ENCODE measurements at places on chromosomes 16 and 17. TPM values are rescaled to one million over a fixed set of nuclear protein-coding genes. Genes with fewer than 3 reads are reported as not detected.
A peak's percentile ranks its signal among the peaks of the same experiment; 100 is the strongest.

Gene DHRS7C
- not detected for total RNA-seq

GRCh38 chr17:80108036-80108971 is 6.9 kb downstream of the GAA start:
- DNase-seq: peak; percentile 72

GRCh38 chr17:43790311-43790940 is 10.2 kb downstream of the CFAP97D1 start:
- DNase-seq: no peak

Gene STH
- not detected for total RNA-seq

GRCh38 chr16:85428899-85429775 is 184.0 kb upstream of the GSE1 start:
- DNase-seq: no peak

GRCh38 chr17:43437756-43438155 is 39.0 kb downstream of the ARL4D start:
- DNase-seq: peak; percentile 32

- no peak for DNase-seq
Measured at GRCh38 chr17:39447561-39447960, 3.5 kb downstream of the MED1 start.

DNA sequence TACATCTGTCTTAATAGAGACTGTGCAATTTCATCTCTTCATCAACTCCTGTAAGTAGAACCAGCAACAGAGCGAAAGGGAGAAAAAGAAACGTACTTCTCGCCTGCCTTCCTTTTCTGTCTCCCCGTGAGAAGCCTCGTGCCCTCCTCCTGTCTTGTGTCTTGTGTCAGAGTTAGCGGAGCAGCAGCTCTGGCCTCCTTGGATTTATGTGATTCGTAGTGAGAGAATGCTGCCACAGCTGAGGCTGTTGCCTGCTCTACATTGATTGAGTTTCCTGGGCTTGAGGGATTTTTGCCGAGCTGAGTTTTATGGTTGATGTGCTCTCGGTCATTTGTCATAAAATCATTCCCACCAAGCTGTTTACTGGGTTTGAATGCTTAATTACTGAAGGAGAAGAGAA is 579.1 kb upstream of the RBFOX1 start:
- no peak for DNase-seq

Gene C1QL1
- not detected for total RNA-seq

GRCh38 chr16:56450275-56450985 is 702 bp downstream of the NUDT21 start:
- peak; percentile 11 for DNase-seq

- DNase-seq: no peak
Measured at GRCh38 chr16:82701442-82701955, 74.7 kb downstream of the CDH13 start.

- peak; percentile 66 for DNase-seq
Measured at GRCh38 chr17:60390925-60391470, 935 bp downstream of the USP32 start.

GRCh38 chr16:57882792-57883191 is 80.5 kb upstream of the KIFC3 start:
- peak; percentile 94 for DNase-seq

GRCh38 chr17:57552114-57552624 is 192.9 kb downstream of the CCDC182 start:
- no peak for DNase-seq

- DNase-seq: peak; percentile 94
Measured at GRCh38 chr16:83968306-83968851, 335 bp downstream of the NECAB2 start.

Gene SNX20
- total RNA-seq: not detected

Gene SLC13A2
- total RNA-seq: not detected

DNA sequence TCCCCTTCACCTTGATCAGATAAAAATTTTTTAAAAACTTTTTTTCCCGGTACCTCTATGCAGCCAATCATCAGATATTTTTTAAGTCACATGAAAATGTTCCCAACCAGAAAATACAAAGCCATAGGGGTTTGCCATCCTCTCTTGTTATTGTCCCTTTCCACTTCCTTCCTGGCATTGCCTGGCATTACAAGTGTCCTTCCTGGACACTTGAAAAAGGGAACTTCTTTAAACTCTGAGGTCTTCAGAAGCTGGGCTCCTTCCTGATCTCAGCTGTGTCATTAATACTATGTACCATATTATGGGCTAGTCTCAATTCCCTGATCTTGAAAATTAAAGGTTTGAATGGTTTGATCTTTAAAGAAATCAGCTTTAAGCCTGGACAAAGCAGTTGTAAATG is 64.9 kb downstream of the TEX14 start:
- no peak for DNase-seq

GRCh38 chr17:66275651-66276050 is 26.8 kb upstream of the PRKCA start:
- peak; percentile 94 for DNase-seq

- DNase-seq: no peak
Measured at GRCh38 chr17:72204742-72205141, 83.9 kb downstream of the SOX9 start.

Gene GRAP
- under 0.01 TPM for total RNA-seq

DNA sequence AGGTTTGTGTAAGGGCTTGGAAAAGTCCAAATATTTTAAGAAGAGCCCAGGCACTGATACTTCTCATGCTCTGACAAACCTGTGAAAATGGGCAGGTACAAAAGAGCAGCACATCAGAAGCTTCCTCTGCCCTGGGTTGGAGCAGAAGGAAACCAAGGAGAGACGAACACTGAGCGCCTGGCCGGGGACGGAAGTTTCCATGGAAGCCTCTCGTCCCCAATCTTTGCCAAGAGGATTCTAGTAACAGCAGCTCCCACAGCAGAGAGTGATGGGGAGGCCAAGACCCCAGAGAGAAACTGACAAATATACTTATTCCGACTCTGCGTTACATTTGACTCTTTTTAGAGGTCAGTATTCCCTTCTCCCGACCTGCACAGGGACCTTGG is 268.5 kb downstream of the C16orf95 start:
- DNase-seq: peak; percentile 23

DNA sequence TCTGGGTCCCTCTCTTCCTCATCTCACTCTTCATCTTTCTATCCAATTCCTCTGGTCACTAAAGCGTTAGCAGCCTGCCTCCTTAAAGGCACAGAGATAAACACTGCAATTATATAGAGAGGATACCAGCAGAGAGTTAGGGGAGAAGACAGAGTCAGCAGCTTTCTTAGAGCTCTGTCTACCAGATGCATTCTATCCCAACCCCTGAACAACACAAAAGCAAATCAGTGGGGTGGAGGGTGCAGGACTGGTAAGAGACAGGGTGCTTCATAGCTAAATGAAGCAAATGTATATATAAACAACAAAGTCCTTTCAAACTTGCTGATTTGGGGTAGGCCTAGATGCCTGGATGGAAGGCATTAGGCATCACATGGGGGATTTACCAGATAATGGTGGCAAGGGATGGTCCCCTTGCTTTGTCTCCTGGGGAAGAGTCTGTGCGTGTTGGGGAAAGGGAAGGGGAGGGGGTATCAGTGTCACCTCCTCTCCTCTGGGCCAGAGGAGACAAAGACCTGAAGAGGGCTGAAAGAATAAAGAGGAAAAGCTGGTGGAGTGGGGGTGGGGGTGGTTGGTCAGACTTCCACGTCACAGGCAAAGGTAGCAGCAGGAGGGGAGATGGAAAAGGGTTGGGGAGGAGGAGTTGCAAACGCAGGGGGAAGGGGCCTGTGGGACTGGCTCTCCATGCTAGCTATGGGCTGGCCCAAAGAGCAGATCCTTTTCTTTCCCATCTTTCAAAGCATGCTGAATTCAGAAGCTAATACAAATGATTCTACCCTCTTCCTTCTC is 12.0 kb downstream of the HOXB4 start:
- DNase-seq: no peak

- peak; percentile 69 for DNase-seq
Measured at GRCh38 chr17:41211845-41212466, 14.5 kb upstream of the KRTAP9-2 start.

- peak; percentile 97 for DNase-seq
Measured at GRCh38 chr17:28725660-28726225, 290 bp downstream of the TLCD1 start.

DNA sequence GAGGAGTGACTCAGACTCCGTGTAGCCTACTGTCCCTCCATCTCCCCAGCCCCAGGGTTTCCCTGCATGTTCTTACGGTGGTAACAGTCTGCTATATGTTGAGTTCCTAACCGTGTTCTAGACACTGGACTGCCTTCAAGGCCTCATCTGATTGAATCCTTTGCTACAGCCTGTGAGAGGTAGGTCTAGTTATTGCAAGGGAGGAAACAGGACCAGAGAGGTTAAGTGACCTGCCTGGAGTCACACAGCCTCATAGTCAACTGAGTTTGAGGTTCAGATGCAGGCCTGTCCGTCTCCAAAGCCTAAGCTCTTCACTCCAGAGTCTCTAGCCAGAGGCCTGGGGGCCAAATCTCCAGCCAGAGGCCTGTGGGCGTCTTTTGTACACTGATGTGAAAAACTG is 98.0 kb downstream of the SDR42E1 start:
- DNase-seq: no peak

- DNase-seq: peak; percentile 72
Measured at GRCh38 chr16:11168386-11169051, 87.5 kb downstream of the SOCS1 start.

DNA sequence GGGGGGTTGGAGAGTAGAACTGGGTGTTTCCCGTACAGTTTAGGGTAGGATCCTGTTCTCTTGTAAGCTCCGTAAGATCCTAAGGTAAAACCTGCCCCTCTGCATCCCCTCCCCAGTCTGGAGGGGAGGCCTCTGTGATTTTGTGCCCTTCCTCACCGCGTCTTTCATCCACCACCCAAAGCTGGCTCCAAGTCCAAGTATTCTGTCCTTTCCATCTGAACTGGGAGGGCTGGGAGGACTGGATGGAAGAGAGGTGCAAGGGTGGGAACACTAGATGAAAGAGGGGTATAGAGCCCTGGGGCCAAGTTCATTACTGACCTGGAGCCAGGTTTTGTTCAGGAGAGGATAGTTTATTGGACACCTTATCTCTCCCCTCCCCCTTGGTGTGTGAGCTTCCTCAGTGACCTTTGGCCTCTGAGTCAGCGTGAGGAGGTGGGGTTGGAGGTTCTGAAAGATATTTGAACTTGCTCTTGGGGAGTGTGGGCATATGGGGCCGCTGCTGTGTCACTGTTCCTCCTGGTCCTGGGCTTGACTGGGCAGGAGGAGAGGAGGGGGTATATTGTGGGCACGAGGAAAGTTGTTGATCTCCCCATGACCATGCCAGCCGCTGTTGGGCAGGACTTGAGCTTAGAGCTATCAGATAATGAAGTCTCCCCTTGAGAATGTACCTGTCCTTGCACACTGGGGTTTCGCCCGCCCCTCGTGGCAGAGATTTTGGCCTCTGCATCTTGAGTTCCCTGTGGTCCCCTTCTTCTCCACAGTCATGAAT is 1.6 kb downstream of the LASP1 start:
- peak; percentile 95 for DNase-seq

GRCh38 chr17:46182961-46183360 is 10.3 kb downstream of the KANSL1 start:
- no peak for DNase-seq

- peak; percentile 65 for DNase-seq
Measured at GRCh38 chr17:40648384-40648968, 858 bp upstream of the SMARCE1 start.

- peak; percentile 90 for DNase-seq
Measured at GRCh38 chr17:13541032-13541480, 60.7 kb downstream of the HS3ST3A1 start.

DNA sequence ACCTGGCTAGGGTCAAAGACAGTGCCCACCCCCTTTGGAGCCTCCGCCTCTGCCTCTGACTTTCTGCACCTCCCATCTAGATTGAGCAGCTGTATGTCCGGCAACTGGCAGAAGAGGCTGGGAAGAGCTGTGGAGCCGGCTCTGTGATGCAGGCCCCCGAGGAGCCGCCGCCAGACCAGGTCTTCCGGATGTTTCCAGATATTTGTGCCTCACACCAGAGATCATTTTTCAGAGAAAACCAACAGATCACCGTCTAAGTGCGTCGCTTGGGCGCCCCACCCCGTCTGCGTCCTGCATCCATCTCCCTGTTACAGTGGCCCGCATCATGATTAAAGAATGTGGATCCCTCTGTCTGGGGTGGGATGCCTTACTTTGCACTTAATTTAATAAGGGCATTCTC is 22.1 kb downstream of the IRF8 start:
- no peak for DNase-seq

DNA sequence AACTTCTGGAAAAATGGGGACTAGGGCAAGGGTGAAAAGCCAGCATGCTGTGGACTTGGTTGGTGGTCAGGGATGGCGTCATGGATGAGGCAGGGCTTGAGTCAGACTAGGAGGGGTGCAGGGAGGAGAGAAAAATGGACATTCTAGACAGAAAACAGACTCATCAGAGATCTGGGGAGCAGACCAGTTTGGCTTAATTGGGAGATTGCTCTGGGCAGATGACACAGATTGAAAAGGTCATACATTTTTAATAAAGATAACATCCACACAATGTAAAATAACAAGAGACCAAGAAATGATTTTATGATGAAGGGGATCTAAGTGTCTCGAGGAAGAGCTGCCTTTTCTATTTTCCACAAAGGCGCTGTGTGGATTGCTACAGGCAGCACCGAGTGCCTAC is 326.3 kb downstream of the XYLT1 start:
- DNase-seq: no peak

DNA sequence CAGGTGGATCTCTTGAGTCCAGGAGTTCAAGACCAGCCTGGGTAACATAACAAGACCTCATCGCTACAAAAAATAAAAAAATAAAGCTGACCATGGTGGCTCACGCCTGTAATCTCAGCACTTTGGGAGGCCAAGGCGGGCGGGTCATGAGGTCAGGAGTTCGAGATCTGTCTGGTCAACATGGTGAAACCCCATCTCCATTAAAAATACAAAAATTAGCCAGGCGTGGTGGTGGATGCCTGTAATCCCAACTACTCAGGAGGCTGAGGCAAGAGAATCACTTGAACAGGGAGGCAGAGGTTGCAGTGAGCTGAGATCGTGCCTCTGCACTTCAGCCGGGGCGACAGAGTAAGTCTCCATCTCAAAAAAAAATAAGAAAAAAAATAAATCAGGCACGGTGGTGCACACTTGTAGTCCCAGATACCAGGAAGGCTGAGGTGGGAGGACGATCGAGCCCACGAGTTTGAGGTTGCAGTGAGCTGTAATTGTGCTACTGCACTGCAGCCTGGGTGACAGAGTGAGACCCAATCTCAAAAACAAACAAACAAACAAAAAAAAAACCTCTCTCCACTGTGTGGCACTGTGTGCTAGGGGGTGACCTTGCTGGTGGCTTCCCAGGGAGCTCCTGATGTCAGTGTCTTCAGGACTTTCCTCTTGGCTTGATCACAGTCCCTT is 19.8 kb upstream of the MAPK3 start:
- no peak for DNase-seq

GRCh38 chr17:6853764-6854442 is 22.4 kb upstream of the TEKT1 start:
- DNase-seq: no peak

Gene MPP2
- total RNA-seq: 0.59 TPM

Gene KRTAP4-9
- not detected for total RNA-seq

Gene HS3ST3B1
- 9.4 TPM for total RNA-seq
